ENCODE measurements at places on chromosomes 2 and 18. TPM values are rescaled to one million over a fixed set of nuclear protein-coding genes. Genes with fewer than 3 reads are reported as not detected.

Gene UGT1A10
- total RNA-seq, result not detected

DNA sequence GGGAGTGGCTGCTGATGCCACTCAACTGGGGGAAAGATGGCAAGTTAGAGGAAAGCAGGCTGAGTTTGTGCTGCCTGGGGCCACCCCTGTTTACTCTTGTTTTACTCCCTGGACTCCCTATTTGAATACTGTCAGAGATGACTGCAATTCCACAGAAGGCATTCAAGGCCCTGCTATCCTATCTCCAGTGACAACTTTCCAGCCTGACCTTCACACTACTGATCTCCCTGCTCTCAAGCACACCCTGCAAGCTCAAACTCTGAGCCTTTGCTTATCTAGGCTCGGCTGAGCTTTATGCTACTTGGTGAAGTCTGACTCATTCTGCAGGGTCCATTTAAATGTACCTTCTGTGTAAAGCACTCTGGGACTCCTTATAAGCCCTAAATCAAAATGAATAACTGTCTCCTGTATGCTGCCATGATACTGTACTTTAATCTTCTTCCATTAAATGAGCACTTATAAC is 39.3 kb upstream of the DSG1 start:
- DNase-seq, result no peak

- peak; percentile 89 for DNase-seq
Measured at GRCh38 chr2:201642579-201643215, 606 bp downstream of the TMEM237 start.

Gene CPO
- total RNA-seq, result not detected

Gene SCG2
- total RNA-seq, result 0.23 TPM

DNA sequence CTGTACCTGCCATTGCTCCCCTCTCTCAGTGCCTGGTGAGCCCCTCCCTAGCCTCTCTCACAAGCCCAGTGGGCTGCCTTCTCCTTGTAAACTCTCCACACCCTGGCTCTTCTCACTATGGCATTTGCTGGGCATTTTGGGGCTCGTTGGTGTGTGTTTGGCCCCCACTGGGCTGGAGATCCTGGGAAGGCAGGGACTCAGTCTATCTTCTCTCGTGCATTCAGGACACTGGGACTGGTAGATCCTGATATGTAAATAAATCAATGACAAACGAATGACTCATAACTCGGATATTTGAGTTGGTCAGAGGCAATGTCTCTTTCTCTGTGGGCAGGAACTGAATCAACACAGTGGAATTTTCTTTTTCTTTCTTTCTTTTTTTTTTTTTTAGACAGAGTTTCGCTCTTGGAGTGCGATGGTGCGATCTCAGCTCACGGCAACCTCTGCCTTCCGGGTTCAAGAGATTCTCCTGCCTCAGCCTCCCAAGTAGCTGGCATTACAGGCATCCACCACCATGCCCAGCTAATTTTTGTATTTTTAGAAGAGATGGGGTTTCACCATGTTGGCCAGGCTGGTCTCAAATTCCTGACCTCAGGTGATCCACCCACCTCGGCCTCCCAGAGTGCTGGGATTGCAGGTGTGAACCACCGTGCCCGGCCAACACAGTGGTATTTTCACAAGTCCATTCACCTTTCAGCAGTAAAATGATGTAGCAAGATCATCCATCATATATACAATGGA is 144.6 kb upstream of the SPRED2 start:
- no peak for DNase-seq

Data from endothelial cell (in vitro differentiated cells).